ENCODE measurements at places on chromosomes 4 and X. TPM values are rescaled to one million over a fixed set of nuclear protein-coding genes. Genes with fewer than 3 reads are reported as not detected.

- no peak for DNase-seq
Observed at GRCh38 chr4:112182604-112183003, 37.4 kb downstream of the FAM241A start.

DNA sequence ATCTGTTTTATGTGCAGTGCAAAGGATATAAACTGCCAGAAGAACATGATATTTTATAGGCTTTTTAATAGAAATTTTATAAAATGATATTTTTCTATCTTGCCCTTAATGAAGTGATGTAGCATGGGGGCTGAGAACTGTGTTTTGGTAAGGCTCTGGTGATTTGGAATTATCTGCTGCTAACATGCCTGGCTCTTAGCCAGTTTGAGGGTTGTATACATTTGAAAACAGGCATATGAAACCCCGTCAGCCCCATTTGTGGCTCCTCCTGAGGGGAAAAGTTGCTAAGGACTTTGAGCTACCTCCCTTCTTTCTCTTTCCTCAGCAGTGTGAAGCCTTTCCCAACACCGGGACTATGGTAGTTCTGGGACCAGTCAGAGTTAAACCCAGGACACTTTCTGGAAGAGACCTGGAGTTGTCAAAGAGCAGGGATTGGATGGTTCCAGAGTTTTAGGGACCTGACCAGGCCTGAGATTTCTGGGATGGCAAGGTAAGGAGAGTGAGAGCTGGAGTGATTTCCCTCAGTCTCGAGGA, 4.7 kb downstream of the SFRP2 start:
- no peak for DNase-seq

GRCh38 chrX:131405497-131405896, 116.4 kb upstream of the IGSF1 start:
- no peak for DNase-seq

GRCh38 chrX:117568238-117568637, 548.4 kb downstream of the KLHL13 start:
- no peak for DNase-seq

DNA sequence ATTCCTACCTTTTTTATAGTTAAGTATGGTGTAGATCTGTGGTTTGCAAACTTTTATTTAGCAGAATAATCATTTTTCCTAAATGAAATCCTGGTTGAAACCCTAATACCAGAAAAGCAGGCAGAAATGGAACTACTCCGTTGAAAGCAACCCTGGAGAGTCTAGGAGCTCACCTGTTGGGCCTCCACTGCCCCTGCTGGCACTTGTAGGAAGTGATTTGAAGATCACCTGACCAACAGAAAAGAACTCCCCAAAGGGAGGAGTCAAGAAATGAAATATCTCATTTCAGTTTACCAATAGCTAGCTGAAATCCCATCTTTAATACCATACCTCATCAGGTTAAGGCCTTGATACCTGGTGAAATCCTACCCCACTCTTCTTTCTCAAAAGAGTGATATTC, 277.1 kb downstream of the KLHL13 start:
- no peak for DNase-seq

DNA sequence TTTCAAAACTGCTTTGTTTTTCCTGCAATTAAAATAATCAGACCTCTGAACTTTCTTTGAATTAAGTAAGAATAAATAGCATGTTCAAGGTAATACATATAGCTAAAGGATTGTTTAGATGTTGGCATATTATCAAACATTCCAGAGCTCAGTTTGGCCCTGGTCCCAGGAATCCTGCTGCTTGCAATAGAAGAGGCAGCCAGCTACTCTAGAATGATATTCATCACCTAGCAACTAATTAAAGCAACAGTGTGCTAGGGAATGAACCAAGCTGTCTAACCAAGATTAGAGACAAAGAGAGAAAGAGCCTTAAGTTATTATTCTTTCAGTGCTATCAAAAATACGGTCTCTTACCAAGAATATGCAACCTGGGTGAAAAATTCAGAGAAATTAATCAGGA, 460.9 kb downstream of the GABRG1 start:
- DNase-seq = peak; percentile 73

DNA sequence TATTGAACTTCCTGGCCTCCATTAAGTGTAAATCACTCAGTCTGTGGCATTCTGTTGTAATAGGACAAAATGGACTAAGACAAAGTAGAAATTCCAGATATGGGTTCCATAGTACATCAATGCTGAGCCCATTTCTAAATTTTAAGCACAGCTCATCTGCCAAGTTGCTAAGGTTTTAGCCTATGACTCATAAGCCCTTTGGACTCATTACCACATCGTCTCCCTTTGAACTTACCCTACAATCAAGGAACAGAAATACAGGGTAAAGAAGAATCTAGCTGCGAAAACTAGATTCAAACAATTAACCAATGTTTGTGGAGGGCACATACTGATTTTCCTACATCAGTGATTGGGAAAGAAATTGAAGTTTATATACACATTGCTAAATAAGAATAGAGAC, 31.8 kb downstream of the NAA11 start:
- DNase-seq = no peak

GRCh38 chr4:29453303-29453820, 1266.8 kb upstream of the PCDH7 start:
- no peak for DNase-seq

ATP1B4 gene
- 0.37 TPM for total RNA-seq

DNA sequence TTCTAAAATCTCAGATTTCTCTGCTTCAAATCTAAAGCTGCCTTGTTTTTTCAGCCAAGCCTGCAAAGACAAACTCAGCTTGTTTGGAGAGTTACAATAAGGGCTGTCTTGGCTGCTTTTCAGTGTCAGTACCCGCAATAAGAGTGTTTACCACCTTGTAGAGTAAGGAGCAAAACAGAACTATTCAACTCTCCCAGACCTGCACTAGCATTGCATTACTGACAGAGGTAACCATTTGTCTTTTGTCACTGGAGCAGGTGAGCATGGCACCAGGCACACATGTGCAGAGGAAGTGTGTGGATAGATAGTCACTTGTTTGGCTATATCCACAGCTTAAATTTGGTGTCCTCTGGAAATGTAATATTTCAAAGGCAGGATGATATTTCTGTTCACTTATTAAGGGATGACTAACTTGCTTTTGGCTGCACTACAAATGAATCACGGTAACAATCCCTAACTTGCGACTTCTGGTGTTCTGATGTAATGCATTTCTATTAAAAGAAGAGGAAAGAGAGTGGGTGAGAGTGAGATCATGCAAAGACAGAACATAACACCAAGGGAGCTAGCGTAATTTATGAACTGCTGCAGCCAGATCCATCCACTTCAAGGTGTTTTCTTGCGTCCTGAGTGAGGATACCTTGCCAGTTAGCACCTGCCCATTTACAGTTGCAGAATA, 38.6 kb downstream of the PTCHD1 start:
- DNase-seq = no peak

- DNase-seq = peak; percentile 83
Observed at GRCh38 chr4:1216869-1217294, 32.0 kb downstream of the CTBP1 start.

HSFX3 gene
- total RNA-seq = not detected

DNA sequence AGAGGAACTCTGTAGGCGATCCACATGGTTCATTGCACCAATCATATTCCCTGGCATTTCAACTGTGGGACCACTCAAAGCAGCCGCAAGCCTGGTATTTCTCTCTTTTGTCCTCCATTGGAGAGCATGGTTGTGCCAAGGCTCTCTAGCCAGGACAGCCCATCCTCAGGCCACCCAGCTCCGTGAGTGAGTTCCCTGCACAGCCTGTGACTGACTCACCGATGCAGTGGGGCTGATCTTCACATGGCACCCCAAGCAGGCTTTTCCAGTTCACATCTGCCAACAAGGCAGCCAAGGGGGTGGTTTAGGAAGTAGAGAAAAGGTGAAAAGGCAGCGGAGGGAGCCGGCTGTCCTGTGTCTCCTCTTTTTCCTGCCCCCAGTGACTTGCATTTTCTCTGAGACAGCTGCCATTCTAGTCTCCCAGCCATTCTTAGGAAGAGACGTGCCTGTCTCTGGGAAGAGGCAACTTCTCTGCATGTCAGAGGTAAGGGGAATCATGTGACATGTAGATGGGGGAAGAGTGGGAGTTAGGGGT, 69.2 kb downstream of the MID1IP1 start:
- DNase-seq = peak; percentile 27

DNA sequence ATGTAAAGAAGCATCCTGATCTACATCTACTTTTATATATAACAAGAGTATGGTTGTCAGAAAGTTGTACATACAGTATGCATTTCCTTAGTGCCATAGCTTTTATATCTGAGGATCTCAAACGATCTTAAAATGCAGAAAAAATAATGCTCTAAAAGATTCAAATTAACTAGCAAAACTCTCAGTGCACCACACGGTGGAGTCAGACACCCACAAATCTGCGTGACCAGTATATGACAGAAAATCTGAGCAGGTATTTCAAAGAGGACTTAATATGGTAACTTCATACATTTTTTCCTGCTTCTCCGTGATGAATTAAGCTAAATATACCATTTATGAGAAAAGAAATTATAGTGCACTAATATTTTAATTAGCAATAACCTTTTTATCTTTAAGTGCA, 803.0 kb downstream of the DMD start:
- no peak for DNase-seq

DNA sequence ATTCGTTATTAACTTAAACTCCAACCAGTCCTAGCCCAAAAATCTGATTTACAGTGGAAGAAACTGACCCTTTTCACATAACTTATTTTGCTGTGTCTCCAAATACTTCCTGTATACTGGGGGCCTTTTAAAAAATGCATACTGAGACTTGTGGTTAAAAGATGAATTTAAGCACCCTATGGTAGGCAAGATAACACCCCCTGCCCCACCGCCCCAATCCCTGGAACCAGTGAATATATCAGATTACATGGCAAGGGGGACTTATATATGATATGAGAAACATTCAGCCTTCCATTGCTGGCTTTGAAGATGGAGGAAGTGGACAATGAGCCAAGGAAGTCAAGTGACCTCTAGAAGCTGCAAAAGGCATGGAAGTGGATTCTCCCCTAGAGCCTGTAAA, 3.1 kb upstream of the CLCN3 start:
- DNase-seq = no peak

Data from right cardiac atrium (tissue), 5 donors.